Activated naive CD4-positive, alpha-beta T cell (primary cell): ENCODE measurements at places on chromosomes 6 and 20.

DNA sequence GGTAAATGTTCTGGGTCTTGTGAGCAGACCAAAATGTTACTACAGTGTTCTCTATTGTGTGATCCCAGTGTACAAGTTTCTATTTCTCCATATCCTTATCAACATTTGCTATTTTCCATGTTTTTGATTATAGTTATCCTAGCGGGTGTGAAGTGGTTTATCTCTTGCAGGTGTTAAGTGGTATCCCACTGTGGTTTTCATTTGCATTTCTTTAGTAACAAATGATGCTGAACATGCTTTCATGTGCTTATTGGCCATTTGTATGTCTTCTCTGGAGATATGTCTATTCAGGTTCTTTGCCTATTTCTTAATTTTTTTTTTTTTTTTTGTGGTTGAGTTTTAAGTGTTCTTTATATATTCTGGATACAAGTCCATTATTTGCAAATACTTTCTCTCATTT, 35.5 kb downstream of the NSFL1C start:
- no peak for DNase-seq

DNA sequence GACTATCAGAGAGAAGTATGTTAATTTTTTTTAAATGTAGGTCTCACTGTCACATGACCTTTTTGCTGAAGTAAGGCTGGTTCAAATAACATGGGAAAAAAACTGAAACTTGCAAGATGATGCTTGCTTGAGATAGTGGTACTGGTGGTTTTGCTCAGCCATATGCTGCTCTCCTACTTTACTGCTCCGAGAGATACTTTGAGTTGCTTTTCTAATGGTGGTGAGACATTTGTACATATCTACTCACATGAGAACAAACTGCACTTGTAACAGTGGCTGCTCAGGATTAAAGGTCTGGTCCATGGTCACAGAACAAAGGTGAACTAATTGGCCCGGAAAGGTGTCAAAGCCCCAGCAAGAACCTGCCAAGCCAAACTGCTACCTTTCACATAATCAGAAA, 106.2 kb upstream of the BEND3 start:
- no peak for DNase-seq

DNA sequence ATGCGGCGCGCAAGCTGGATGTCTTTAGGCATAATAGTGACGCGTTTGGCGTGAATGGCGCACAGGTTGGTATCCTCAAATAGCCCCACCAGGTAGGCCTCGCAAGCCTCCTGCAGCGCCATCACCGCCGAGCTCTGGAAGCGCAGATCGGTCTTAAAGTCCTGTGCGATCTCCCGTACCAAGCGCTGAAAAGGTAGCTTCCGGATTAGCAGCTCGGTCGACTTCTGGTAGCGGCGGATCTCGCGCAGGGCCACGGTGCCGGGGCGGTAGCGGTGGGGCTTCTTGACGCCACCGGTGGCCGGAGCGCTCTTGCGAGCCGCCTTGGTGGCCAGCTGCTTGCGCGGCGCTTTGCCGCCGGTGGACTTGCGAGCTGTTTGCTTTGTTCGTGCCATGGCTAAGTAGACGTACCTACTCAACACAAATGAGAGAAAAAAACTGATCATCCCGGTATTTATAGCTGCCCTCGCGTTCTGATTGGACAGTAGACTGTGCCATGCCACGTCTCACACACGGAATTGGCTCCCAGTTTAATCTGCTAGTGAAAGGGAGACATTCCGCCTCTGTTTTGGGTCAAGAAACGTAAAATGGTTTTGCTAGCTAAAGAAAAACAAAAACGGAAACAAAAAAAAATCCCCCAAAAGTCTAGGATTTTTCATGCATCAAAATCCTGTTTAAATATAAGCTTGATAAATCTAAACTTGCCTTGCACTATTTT, 40.1 kb downstream of the OR2B2 start:
- peak; percentile 72 for DNase-seq

GRCh38 chr6:53770780-53771249, 24.0 kb upstream of the LRRC1 start:
- no peak for DNase-seq

- DNase-seq: no peak
These were observed 767 bp downstream of the AP5S1 start for GRCh38 chr20:3820901-3821727.

DNA sequence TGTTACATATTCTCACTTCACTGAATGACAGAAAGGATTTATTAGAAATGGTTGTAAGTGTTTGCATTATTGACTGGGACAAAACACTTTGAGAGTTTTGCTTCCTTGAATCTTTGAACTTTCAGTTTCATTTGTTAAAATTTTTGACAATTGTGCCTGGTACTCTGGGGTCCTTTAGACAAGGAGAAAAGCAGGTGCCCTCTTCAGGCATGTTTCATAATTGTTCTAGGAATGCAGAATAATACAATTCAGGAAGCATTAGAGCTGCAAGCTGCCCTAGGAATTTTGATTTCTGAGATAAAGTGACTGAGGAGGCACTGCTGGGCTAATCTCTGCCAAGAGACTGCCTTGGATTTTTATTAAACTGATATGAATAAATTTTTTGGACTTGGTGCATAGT, 49.7 kb downstream of the TOP1 start:
- no peak for DNase-seq

DNA sequence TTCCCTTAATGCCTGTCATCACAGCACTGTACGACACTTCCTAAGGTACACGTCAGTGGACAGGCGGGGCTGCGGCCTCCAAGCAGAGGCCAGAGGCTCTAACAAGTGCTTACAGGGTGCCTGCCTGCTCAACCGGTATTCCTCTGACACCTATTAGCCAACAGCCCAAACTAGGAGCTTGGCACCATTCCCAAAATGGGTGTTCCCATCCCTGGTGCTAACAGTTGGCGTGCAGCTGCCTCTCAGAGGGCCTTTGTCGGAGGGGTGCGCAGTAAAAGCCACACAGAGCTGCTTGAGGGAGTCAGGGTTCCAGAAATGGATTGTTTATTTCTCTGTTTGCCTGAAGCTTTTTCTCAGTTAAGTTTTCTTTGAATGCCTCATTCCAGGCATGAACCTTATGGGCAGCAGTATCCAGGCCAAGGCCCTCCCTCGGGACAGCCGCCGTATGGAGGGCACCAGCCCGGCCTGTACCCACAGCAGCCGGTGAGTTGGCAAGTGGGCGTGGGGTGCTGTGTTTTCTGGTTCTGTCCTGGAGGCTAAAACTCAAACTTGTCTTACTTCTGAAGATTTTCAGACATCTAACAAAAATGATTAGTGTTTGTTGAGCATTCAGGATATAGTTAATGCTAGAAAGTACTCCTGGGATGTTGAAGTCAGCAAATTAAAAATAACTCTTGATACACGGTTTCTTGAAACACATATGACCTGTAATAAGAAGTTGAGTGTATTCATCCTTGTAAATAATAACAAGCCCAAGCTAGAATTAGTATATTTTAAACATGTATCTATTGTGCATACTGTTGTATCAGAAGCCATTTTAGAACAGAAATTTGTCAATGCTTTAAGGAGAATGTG, 124.7 kb downstream of the TMEM242 start:
- no peak for DNase-seq

GRCh38 chr6:143126574-143126941, 65.9 kb downstream of the AIG1 start:
- no peak for DNase-seq

- no peak for DNase-seq
These were observed 31.4 kb downstream of the PTPN1 start for GRCh38 chr20:50541606-50542041.

DNA sequence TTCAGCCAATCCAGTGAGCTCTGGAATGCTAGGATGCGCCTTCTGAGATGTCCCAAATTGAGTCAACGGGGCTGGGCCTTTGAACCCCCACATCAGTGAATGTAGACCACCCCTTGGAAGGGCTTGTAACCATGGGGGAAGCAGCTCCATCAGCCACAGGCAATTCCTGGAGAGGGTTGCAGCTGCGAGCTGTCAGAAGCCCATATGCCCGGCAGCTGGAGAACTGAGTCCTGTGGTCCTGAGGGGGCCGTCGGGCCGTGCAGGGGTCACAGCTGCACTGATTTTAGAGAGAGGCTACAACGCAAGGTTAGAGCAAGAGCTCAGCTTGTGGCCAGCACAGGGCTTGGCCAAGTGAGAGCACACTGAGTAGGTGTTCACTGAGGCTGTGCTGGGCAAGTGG, 121.3 kb downstream of the TOX2 start:
- no peak for DNase-seq

DNA sequence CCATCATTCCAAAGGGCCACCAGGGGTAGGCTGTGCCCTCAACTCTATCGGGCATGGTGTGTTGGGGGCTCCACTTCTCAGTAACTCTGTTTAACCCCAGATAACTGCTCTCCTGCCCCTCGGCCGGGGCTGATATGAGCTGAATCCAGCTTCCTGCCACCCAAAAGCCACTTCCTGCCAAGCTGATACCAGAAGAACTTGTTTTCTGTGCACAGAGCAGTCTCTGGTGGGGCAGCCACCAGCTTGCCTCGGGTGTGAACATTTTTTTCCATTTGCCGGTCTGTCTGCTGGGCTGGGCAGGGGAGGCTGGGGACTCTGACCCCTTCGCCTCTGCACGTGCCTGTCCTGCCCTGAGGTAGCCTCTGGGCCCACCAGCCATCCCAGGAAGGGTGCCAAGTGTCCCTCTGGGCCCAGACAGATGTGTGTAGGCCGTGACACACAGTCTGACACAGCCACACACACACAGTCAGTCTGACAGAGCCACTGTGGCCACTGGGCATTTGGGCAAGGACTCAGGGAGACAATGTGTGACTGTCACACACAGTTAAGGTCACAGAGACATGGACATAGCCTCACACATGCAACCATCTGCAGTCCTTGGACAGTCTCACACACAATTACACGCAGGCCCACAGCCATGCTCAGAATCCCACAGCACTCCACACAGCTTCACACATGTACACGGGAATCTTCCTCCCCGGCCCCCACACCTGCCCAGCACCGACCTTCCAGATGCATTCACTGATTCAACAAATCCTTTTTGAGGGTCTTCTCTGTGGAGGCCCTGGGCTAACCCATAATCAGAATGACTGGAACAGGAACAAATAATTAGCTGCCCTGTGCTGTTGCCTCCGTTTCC, 45.1 kb downstream of the NOL4L start:
- peak; percentile 52 for DNase-seq

- no peak for DNase-seq
These were observed 5.3 kb downstream of the NAA20 start for GRCh38 chr20:20022498-20022897.

- no peak for DNase-seq
These were observed 29.7 kb upstream of the FAM50B start for GRCh38 chr6:3819161-3820110.

DNA sequence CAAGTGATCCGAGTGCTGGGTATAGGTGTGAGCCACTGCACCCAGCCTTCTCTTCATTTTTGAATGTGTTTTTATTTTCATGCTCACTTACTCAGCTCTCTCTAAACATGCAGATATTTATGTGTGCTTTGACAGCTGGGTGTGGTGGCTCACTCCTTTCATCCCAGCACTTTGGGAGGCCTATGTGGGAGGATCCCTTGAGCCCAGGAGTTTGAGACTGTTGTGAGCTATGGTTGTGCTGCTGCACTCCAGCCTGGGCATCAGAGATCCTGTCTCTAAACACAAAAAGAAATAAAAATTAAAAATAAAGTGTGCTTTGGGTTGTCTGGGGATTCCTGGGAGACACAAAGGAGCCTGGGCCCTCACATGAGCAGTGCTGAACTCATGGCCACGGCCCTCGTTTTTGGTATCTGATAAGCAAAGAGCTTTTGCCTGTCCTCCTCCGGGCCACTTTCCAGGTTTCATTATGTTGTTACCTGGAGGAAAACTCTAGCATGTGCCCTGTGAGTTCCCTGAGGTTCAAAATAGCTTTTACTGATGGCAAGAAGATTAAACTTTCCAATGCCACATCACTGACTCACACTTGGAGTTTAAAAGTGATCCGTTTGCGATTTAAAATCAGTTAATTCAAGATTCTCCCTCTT, 78.5 kb downstream of the CD164 start:
- DNase-seq: no peak
